ENCODE measurements at places on chromosomes 5 and 9.

- DNase-seq = no peak
These were observed 14.7 kb upstream of the CXXC5 start for GRCh38 chr5:139633295-139634027.

- DNase-seq = no peak
These were observed 16.8 kb downstream of the NIPAL4 start for GRCh38 chr5:157476702-157477408.

- no peak for DNase-seq
These were observed 197.6 kb downstream of the DRD1 start for GRCh38 chr5:175246242-175246888.

- no peak for DNase-seq
These were observed 313.0 kb downstream of the CETN3 start for GRCh38 chr5:90096415-90097081.

DNA sequence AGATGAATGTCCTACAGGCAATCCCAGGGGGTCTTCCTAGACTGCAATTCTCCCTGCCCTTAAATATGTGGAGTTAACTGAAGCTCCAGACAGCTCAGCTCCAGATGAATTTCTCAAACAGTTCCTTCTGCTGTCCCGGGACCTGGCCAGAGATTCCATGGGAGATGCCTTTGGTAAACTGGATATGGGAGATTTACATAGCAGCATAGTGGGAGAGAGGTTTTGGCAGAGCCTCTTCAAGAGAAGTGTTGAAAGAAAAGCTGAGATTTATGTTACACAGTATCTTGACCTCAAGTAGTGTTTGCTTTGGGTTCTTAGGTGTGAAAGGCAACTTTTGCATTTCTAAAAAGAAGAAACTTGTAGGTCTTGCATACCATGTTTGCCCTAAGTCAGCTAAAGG, 364.9 kb downstream of the ARRDC3 start:
- no peak for DNase-seq

- DNase-seq = no peak
These were observed 79.3 kb upstream of the CCDC152 start for GRCh38 chr5:42677156-42677842.

GRCh38 chr5:160108124-160108523, 11.1 kb downstream of the PWWP2A start:
- DNase-seq = no peak

GRCh38 chr5:28766565-28767158, 1728.3 kb upstream of the CDH9 start:
- DNase-seq = no peak

GRCh38 chr9:94705162-94705702, 21.3 kb upstream of the AOPEP start:
- DNase-seq = no peak

DNA sequence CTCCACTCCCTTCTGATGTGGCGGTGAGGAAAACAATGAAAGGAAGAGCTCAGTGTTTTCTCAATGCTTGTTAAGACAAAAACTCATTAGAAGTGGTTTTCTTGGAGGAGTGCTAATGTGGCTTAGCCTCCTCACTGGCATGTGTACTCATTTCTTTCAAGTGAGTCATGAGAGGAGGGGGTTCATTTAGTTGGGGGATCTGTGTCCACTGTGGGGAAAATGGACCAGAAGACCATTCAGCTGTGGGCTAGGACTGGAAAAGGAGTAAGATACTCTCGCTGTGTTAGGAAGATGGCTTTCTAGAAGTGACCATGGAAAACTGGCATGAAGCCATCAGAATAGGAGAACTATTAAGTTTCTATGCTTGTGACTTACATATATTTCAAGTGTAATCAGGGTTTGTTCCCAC, 23.5 kb downstream of the KLF9 start:
- no peak for DNase-seq

GRCh38 chr5:150036513-150036912, 36.0 kb downstream of the HMGXB3 start:
- no peak for DNase-seq

GRCh38 chr9:78424299-78424698, 127.4 kb downstream of the PSAT1 start:
- DNase-seq = no peak

GRCh38 chr5:31328040-31328733, 134.7 kb downstream of the CDH6 start:
- no peak for DNase-seq

DNA sequence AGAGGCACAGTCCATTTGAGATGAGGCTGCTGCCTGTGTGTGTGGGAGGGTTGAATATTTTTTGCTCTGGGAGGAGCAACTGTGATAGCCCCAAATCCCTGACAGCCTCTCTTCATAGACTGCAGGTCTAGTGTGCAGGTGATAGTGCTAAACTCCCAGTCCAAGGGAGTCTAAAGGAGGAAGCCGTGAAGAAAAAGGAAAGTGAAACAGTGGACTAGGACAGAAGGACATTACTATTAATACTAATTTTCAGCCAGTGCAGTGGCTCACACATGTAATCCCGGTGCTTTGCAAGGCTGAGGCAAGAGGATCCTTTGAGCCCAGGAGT, 295.0 kb downstream of the PDE4D start:
- DNase-seq = no peak

DNA sequence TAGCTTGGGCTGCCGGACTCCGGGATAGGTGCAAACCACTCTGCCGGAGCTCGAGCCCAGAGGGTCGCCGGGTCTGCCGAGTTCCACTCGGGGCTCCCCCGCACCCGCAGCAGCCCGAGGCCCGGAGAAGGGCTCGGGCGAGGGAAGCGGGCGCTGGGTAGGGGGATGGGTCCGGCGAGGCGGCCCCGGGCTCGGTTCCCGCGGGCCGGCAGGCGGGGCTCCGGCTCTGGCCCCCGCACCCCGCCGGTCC, 507 bp downstream of the RICTOR start:
- no peak for DNase-seq

DNA sequence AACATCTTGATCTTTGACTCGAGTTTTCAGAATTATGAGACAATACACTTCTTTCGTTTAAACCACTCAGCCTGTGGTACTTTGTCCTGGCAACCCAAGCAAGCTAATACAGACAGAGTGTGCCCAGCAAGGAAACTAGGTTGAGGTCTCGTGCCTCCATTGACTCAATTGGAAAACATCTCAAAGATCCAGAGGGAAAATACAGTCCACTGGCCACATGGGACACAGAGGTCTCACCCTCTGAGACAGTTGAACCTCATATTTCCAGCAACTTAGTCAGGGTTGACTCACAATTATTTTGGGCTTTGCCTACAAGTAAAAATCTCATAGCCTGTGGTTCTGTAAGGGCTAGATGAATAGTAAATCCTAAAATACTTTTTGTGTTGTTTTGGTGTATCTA, 631.5 kb downstream of the MTRR start:
- DNase-seq = no peak

GRCh38 chr9:80867731-80868130, 821.6 kb downstream of the TLE1 start:
- no peak for DNase-seq
